ENCODE measurements at places on chromosomes 1 and 21.

DNA sequence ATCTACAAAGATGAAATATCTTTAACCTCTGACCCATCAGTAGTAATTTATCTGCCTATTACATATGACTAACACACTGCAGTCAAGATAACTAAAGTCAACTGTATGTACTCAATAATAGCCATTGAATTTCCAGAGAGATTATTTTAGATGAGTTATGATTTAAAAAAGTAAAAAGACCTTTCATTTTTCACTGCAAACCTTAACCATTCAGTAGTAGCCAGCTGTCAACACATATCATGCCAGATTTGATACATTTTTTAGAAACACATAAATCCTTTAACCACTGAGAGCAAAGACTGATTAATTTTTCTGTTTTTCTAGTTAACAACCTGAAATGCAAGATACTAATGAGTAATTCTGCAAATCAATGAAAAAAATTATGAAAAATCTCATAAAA lies 31.0 kb downstream of the PALMD start:
- no peak overlapping the region for H3K27ac ChIP-seq
- H3K36me3 ChIP-seq: no peaks in the 10 kb centered on the region
- DNase-seq: no peak

DNA sequence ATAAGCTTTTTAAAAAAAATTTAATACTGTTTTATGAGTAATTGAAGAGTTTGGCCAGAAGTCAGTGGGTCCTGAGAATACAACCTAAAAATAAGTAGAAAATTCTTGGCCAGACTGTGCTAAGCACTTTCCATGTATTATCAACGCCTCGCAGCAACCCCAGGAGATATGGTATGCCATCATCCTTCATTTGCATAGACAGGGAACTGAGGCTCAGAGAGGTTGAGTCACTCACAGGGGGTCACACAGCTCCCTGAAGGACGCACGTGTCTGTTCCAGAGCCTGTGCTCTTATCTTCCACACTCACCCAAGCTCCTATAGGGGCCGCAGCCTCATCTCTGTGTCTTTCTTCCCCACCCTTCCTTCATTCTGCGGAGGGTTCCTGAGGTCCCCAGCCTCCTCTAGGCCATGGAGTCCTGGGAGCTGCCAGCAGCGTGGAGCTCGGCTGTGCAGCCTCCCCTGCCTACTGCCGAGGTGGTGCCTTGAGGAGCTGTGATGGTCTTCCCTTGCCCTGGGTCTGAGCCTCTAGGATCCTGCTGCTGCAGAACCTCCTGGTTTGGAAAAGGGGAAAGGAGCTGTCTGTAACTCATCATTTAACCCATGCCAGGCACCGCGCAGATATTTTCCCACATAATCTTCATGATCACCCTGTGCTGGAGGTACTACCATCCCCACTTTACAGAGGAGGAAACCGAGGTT lies 30.3 kb upstream of the ECE1 start:
- no peak for DNase-seq
- H3K27me3 ChIP-seq: no peaks in the 10 kb centered on the region
- no peak overlapping the region for H3K4me3 ChIP-seq

DNA sequence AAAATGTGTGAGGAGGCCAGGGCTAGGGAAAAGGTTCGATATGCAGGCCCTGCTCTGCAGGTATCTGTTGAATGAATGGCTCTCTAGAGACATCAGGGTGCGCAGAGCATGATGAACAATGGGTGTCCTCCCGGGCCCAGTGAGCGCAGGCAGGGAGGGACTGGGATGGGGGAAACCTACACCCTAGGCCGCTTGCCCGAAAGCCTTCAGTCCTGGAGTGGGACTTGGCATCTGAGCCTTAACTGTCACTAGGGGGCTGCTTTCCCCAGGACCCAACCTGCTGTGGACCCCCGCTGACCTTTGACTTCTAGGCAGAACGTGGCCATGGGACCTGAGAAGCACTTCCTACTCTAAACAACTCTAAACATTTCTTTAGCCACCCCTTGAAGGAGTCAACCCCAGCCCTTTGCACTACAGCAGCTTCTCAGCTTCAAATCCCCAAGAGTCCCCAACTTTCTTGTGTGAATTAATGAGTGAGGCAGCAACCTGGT lies 444 bp upstream of the MAP3K6 start:
- DNase-seq: no peak
- no peaks in the 10 kb centered on the region for H3K36me3 ChIP-seq
- H3K4me3 ChIP-seq: peak overlapping the region; percentile 72
- no peak overlapping the region for H3K27ac ChIP-seq
- no peaks in the 10 kb centered on the region for H3K27me3 ChIP-seq

DNA sequence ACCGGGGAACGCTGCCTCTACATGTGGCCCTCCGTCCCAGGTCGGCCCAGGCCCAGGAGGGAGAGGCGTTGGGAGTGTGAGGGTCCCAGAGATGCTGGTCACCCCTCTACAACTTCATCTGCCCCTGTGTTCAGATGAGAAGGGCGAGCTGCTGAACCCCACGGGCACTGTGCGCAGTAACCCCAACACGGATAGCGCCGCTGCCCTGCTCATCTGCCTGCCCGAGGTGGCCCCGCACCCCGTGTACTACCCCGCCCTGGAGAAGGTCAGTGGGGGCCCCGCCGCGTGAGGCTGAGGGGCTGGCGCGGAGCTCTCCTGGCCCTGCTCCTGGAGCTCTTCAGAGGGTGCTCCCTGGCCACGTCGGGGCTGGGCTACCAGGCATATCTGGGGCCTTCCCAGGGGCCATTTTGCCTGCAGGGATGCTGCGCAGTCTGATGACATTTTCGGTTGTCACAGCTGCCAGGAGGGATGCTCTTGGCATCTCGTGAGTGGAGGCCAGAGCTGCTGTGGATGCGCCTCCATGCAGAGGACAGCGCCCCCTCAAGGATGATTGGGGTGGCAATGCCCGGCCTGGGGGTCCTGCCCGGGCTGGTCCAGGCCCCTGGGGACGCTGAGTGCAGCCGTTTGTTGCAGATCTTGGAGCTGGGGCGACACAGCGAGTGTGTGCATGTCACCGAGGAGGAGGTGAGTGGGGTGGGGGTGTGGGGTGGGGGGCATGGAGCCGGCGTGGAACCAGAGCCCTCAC lies 68.6 kb downstream of the PIK3CD start:
- no peak overlapping the region for H3K27ac ChIP-seq
- no peak overlapping the region for H3K4me3 ChIP-seq
- no peaks in the 10 kb centered on the region for H3K36me3 ChIP-seq
- no peaks in the 10 kb centered on the region for H3K27me3 ChIP-seq
- H3K4me1 ChIP-seq: peaks cover 14% of the 10 kb centered on the region

DNA sequence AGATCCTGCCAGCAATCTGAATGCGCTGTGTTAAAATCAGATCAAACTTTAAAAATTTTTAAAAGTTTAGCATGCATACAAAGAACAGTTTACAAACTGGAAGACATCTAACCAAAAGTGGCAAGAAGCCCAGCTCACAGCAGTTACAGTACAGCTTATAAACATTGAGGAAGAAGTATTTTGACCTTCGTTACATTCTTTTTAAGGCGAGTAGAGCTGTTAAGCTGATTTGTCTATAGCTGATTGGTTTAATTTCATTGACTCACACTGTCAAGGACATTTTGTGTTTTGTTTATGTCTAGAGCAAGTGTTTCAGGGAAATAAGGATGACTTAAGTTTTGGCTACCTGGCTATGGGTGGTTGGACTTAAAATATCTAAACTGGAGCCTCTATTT lies 3.0 kb upstream of the PGM1 start:
- no peaks in the 10 kb centered on the region for H3K27me3 ChIP-seq
- 0 out of 2 replicates have a peak, but pooled peaks cover 4% of the 10 kb centered on the region for H3K4me1 ChIP-seq
- H3K36me3 ChIP-seq: no peaks in the 10 kb centered on the region
- H3K27ac ChIP-seq: no peak overlapping the region
- H3K4me3 ChIP-seq: no peak overlapping the region
- DNase-seq: no peak

GRCh38 chr1:22673486-22674409 lies 20.7 kb downstream of the C1QB start:
- H3K4me1 ChIP-seq: no peaks in the 10 kb centered on the region
- no peak overlapping the region for H3K27ac ChIP-seq
- no peak overlapping the region for H3K4me3 ChIP-seq

DNA sequence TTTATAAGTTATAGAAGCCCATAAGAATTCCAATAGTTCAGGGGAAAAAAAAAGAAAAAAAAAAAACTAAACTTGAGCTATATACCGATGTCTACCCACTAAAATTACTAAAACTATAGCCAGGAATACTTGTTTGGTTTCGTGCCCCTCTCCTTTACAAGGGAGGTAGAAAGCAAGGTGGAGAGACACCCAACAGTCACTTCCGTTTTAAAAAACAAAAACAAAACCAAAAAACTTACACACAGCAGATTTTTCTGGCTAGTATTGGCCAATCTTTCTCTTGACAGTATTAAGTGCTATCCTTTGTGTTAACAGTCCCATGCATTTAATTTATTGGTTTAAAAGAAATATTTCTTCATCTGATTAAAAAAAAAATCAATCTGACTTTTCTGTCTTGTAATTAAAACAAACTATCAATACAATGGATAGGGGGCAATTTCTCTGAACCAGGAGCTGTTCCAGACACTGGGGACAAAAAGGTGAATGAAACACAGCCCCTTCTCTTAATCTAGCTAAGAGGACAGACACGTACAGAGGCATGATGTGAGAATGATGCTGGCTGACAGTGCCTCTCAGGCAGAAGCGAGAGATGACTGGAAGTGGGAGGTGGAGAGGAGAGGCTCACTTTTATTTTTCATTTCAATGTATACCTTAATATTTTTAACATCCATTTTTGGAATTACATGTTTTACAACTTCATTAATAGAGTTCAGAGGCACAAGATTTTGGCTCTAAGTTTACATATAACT lies 214.8 kb downstream of the RERE start:
- H3K27ac ChIP-seq: peak overlapping the region; percentile 80
- peaks cover 26% of the 10 kb centered on the region for H3K4me1 ChIP-seq
- DNase-seq: peak; percentile 66
- H3K4me3 ChIP-seq: peak overlapping the region; percentile 37

DNA sequence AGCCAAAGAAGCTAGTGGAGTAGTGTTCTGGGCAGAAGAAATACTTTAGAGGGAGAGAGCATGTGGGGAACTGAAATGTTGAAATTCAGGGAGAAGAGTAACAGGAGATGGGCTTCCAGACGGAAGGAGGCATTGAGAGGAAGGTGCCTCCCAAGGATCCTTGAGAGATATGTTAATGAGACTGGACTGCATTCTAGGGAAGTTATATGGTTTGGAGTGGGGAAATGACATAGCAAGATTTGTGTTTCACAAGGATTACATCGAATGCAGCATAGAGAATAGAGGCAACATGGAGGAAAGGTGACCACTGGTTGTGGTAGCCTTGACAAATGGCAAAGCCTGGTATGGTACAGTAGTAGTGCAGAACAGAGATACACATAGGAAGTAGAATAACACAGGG lies 160.5 kb upstream of the HMCN1 start:
- no peak for DNase-seq
- no peaks in the 10 kb centered on the region for H3K36me3 ChIP-seq
- no peak overlapping the region for H3K4me3 ChIP-seq
- peaks cover 9% of the 10 kb centered on the region for H3K4me1 ChIP-seq

DNA sequence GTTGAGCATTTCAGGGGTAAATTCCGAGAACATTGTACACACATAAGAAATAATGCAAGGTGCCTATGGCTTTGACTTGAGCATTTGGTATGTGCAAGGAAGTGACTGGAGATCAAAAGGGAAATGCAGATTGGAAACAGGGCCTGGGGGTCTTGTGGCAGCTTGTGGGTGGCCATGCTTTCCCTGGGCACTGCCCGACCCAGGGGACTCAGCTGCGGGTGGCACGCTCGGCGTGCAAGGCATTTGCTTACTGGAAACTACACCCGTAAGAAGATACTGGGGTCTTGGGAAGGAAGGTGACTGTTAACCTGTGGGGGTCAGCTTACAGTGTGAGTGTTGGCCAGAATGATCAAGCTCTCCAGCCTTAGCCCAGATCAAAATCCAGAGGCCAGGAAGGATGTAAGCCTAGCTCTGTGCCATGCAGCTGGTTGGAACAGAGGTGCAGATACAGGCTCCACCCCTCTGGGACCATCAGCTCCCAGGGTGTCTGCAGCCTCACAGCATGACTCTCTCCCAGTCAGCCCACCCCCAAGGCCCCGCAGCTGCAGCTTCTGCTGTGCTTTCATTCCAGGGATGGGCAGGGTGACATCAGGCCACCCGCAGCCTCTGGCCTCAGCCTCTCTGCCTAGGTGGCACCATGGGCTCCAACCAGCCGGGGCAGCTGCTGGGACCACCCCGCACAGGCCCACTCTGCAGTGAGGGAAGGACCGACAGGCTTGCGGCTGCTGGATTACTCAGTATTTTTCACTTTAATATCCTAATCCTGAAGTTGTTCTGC lies 55.1 kb downstream of the KIF26B start:
- no peaks in the 10 kb centered on the region for H3K4me1 ChIP-seq
- no peak overlapping the region for H3K4me3 ChIP-seq
- no peaks in the 10 kb centered on the region for H3K36me3 ChIP-seq
- H3K27ac ChIP-seq: no peak overlapping the region
- H3K27me3 ChIP-seq: no peaks in the 10 kb centered on the region

GRCh38 chr1:12756768-12757413 lies 10.9 kb downstream of the CFAP107 start:
- H3K4me1 ChIP-seq: no peaks in the 10 kb centered on the region
- DNase-seq: no peak
- H3K4me3 ChIP-seq: no peak overlapping the region
- H3K27ac ChIP-seq: no peak overlapping the region
- H3K27me3 ChIP-seq: peaks cover 74% of the 10 kb centered on the region

GRCh38 chr1:192539297-192540092 lies 36.1 kb upstream of the RGS1 start:
- peak overlapping the region; percentile 10 for H3K4me3 ChIP-seq
- no peaks in the 10 kb centered on the region for H3K36me3 ChIP-seq
- no peaks in the 10 kb centered on the region for H3K27me3 ChIP-seq
- peak overlapping the region; percentile 92 for H3K27ac ChIP-seq
- peaks cover 50% of the 10 kb centered on the region for H3K4me1 ChIP-seq

DNA sequence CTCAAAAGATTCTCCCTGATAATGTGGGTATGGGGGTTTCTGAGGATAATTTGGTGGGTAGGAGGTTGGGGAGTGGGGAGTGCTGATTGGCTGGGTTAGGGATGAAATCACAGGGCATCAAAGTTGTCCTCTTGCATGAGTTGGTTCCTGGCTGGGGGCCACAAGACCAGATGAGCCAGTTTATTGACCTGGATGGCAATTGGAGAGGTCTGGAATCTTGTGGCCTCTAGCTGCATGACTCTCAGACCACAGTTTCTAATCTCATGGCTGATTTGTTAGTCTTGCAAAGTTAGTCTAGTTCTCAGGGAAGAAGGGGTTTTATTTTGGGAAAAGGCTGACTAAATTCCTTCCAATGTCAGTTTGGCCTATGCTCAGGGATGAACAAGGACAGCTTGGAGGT lies 3.3 kb upstream of the GBP1 start:
- H3K4me1 ChIP-seq: 0 out of 2 replicates have a peak, but pooled peaks cover 6% of the 10 kb centered on the region
- no peaks in the 10 kb centered on the region for H3K27me3 ChIP-seq
- no peak for DNase-seq
- no peak overlapping the region for H3K4me3 ChIP-seq
- H3K27ac ChIP-seq: no peak overlapping the region
- H3K36me3 ChIP-seq: no peaks in the 10 kb centered on the region

DNA sequence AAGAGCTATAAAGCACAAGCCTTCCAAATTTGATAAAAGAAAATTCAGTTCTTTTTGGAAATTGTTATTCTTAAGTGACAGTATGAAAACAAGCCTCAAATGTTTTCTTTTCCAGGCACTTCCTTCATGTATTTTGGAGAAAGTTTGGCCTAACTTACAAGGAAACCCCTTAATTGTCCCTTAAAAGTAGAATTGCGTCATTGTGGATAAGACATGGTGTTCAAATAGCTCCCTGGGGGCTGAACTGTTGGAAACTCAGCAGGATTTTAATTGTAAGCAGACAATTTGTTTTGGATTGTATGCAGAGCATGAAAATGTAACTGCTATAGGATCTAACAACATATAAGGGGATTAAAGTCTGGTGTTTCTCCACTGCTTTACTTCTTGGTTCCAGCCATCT lies 35.4 kb upstream of the FGGY start:
- H3K4me1 ChIP-seq: no peaks in the 10 kb centered on the region
- DNase-seq: no peak
- no peaks in the 10 kb centered on the region for H3K27me3 ChIP-seq
- H3K36me3 ChIP-seq: no peaks in the 10 kb centered on the region
- no peak overlapping the region for H3K27ac ChIP-seq
